ENCODE measurements at places on chromosomes 1 and 21.

- DNase-seq, result no peak
Observed at GRCh38 chr1:172642970-172643369, 15.9 kb upstream of the FASLG start.

DNA sequence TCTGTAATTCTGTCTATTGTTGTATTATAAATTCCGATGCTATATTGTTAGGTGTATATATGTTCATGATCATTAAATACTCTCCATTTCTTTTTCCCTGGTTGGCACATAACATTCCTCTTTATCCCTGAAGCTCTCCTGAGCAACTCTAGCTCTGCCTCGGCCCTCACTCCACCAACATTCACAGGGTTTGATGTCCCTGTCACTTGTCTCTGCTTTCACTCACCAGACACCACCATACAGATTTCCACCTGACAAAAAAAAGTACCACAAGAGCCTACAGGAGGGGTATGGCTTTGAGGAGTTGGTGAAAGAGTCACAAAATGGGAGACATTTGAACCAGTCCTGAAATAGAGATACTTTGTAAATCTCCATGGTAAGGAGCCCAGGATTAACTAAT lies 8.8 kb upstream of the TSPEAR start:
- no peak for DNase-seq

DNA sequence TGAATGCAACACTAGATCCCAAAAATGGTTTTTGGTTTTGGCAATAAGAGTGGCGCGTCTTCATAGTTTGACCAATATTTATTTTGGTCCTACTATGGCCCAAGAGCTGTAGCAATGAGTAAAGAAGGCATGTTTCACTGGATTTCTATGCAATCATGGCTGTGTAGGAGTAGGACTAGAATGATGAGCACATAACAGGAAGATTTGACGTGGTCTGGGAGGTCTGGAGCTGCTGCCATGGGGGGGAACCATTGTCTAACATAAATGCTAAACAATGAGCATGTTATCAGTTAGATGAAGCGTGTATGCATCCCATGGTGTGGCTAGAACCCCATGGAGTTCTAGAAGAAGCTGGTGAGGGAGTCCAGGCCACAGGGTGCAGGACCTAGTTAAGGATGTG lies 38.3 kb downstream of the OLIG1 start:
- DNase-seq, result no peak

- DNase-seq, result no peak
Observed at GRCh38 chr1:238177960-238178645, 287.4 kb upstream of the ZP4 start.

- DNase-seq, result no peak
Observed at GRCh38 chr1:116472431-116472961, 98.3 kb downstream of the CD58 start.

- DNase-seq, result no peak
Observed at GRCh38 chr1:84170171-84170570, 26.1 kb downstream of the PRKACB start.

- DNase-seq, result no peak
Observed at GRCh38 chr1:118558933-118559332, 373.9 kb upstream of the SPAG17 start.

GRCh38 chr21:31078216-31078615 lies 39.9 kb upstream of the KRTAP19-8 start:
- no peak for DNase-seq

DNA sequence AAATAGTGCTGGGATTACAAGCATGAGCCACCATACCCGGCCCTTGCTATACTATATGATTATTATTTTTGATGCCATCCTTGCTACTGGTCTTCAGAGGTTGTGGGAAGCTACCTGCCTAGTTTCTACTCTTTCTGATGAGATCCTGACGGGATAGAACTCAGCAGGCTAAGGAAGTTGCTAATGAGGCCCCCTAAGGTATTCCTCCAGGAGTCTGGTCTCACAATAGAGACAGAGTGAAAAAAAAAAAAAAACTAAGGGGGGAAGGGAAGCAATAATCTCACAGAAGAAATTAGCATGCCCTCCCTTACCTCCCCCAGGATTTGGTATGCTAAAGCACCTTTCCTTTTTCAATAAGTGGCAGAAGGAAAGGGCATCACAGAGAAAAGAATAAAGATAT lies 17.6 kb downstream of the INTS3 start:
- DNase-seq, result no peak

GRCh38 chr1:119544165-119544762 lies 37.3 kb downstream of the HSD3B1 start:
- DNase-seq, result no peak
